ENCODE measurements at places on chromosomes 1 and 21. TPM values are rescaled to one million over a fixed set of nuclear protein-coding genes. Genes with fewer than 3 reads are reported as not detected.

- ATAC-seq, result peak; percentile 53
Observed at GRCh38 chr1:40625076-40625475, 40.4 kb downstream of the RIMS3 start.

GRCh38 chr1:37033355-37034101 is 787 bp downstream of the GRIK3 start:
- no peak for ATAC-seq

DNA sequence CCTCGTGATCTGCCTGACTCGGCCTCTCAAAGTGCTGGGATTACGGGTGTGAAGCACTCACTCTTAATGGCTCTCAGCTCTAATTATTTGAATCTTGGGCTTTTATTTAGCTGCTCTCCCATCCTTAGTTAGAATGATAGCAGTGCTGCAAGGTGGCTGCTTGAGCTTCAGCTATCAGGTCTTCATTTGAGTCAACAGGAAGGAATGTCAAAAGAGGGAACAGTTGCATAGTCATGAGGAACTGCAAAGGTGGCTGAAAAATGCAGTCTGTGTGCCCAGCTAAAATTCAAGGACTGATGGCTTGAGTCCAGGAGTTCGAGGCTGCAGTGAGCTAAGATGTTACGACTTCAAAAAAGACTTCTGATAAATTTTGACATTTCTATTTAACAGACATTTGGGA is 55.6 kb downstream of the UCK2 start:
- ATAC-seq, result no peak

- ATAC-seq, result no peak
Observed at GRCh38 chr21:41258617-41259016, 58.0 kb upstream of the FAM3B start.

DNA sequence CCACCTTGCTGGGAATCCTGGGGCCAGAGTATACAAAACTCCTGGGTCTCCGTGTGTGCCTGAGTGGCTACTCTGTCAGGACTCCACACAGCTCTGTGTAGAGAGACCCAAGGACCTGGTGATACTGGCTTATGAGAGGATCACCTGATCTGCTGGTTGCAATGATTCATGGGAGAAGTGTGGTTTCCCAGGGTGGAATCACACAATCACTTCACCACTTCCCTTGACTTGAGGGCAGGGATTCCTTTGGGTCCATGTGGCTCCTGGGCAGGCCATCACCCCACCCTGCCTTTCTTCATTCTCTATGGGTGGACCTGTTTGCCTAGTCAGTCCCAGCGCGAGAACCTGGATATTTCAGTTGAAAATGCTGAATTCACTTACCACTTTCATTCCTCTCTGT is 13.3 kb downstream of the PRSS38 start:
- ATAC-seq, result no peak

DNA sequence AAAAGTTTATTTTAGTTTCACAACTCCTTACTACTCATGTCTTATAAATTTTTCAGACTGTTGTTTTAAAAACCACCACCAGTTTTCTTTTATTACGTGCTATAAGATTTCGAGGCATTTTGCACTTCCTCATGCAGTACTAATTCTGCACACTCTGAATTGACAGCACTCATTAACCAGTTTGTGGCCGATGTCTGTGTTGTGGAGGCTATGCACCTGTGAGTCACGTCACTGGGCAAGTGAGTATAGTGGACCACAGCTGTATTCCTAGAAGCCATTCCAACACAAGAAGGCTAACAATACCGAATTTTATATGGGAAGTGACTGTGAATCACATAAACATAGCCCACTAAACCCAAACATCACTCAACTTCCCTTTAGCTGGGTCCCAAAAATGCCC is 21.0 kb upstream of the SPATA6 start:
- no peak for ATAC-seq

The UCK2 gene
- total RNA-seq, result 39.5 TPM
